ENCODE measurements at places on chromosomes 4 and X. TPM values are rescaled to one million over a fixed set of nuclear protein-coding genes. Genes with fewer than 3 reads are reported as not detected.

DNA sequence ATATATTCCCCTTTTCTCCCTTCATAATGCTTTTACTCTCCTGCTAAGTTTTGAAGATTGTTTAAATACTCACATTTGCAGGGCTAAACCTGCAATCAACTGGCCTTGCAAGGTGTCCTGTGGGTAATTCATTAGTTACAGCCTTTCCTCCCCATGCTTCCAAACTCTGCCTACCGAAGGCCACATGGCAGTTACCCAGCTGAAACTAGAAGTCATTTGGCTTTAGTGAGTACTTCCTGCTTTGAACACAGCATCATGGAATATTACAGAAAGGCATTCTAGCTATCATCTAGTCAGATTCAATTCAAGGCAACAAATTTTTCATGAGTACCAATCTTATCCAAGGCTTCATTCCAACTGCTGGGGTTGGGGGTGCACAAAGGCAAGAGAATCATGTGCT lies 55.6 kb downstream of the SRPX start:
- no peak for DNase-seq

DNA sequence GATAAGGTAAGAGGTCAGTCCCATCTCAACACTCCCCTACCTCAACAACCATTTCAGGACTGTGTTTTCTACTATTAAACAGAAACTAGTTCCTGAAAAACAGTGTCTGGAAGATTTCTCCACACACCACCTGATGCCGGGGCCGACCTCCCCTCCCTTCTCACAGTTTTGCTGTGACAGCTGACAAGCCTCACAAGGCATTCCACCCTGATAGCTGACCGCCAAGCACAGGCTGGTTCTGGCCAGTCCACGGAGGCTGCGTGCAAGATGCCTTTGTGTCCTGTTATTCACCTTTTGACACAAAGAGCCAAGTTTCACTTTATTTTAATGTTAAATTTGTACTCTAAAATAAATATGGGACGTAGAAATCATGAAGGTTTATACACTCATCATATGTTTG lies 758.6 kb downstream of the PDHA2 start:
- DNase-seq: peak; percentile 72

DNA sequence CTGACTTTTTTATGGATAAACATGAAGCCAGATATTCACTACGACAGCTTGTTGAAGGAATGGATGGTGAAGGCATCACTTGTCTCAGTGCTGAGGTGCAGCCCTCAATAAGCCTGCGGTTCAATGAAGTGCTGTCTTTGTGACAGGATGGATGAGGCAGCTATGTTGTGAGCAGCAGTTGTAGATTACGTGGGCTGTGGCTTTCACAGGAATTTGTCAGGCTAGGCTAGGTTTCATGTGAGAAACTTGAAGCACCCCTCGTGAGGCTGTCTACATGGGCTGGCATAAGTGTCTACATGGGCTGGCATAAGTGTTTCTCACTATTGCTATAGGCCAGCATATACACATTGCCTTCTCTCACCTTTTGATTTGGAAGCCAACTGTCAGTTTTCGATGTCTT lies 1050.0 kb downstream of the ADGRL3 start:
- no peak for DNase-seq

DNA sequence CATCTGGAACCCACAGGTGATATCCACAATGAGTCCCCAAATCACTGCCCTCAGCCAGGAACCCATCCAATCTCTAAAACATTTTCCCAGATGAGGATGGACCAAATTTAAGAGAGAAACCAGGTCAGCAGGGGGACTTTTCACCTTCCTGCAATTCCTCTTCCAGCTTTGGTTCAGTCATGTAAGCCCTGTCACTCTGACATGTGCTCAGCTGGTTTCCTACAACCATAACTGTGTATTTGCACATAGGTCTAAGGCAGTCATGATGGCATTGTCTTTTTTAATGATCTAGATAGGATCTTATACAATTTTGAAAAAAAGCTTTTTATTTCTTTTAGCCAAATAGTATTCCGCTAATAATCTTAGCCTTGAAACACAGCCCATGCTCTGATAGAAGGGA lies 6.5 kb downstream of the CXXC4 start:
- DNase-seq: no peak

Gene ELMOD2
- 13.3 TPM for polyA plus RNA-seq

Gene PDGFC
- 12.3 TPM for polyA plus RNA-seq

Gene MRPL1
- polyA plus RNA-seq: 61.0 TPM

DNA sequence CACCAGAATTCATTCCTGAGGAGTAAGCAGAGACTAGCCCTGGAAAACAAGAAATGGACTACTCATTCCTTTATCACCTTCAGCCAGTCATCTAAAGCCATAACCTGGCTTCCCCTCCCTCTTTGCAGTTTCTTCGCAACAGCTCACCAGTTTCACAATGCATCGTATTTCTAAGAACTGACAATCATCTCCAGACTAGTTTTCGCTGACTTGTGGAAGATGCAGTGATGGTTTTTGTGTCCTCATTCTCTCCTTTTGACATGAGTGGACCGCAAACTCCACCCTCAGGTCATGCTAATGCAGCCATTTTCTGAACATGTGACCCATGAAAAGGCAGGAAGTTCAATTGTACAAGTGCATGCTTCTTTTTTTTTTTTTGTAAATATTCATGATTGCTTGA lies 1203.5 kb downstream of the PCDH7 start:
- no peak for DNase-seq

DNA sequence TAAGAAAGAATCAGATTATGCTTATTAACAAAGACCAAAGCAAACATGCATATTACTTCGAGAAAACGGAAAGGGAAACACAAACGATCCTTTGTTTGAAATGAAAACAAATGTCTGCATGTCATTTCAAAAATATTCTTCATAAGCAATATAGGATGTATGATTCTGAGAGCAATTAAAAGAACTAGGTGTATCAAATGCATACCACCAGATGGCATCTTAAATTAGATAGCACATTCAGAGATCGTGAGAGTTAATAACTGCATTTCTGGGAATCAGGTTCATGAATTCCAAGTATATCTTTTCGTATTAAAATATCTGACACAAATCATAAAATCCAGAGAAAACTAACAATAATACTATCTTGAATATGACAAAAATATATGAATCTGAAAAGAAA lies 159.5 kb downstream of the PPP3CA start:
- DNase-seq: no peak

GRCh38 chr4:120671538-120671937 lies 251.0 kb downstream of the PRDM5 start:
- no peak for DNase-seq

DNA sequence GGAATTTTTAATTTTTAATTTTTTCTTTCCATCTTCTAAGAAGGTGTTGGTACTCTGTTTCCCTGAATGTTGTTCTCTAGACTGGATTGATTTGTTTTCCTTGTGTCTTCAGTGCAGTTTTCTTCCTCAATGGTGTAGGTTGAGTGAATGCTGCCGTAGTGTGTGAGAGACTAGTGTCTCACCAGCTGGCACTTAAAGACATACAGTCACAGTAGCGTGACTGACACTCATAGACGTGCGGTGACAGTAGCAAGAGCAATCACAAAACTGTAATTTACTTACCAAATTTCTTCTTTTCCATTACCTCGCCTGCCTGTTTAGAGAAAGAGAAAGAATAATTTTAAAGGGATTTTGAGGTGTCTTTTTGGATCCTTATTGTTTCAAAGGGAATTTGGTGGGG lies 21.4 kb upstream of the PGM2 start:
- DNase-seq: no peak

GRCh38 chrX:148535639-148536038 lies 35.2 kb downstream of the AFF2 start:
- no peak for DNase-seq

GRCh38 chr4:78432896-78433295 lies 118.7 kb upstream of the ANXA3 start:
- no peak for DNase-seq

DNA sequence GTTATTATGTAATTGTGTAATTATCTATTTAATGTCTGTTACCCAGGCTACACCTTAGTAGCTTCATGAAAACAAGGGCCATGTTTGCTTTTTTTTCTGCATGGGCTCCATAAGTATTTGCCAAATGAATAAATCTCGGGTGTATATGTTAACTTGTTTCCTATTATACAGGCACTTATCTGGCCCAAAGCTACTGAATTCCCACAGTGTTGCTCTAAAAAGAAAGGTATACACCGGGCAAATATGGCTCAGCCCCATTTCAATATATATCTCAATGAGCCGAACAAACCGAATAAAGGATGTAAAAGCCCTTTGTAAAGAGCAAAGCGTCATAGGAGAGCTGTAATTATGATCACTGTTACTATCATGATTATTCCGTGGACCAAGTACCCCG lies 767 bp downstream of the PAQR3 start:
- peak; percentile 22 for DNase-seq

- no peak for DNase-seq
Observed at GRCh38 chr4:14566518-14566917, 435.8 kb upstream of the CPEB2 start.

- DNase-seq: no peak
Observed at GRCh38 chr4:68466185-68466584, 18.9 kb downstream of the TMPRSS11E start.

Gene POLN
- polyA plus RNA-seq: 1.3 TPM

DNA sequence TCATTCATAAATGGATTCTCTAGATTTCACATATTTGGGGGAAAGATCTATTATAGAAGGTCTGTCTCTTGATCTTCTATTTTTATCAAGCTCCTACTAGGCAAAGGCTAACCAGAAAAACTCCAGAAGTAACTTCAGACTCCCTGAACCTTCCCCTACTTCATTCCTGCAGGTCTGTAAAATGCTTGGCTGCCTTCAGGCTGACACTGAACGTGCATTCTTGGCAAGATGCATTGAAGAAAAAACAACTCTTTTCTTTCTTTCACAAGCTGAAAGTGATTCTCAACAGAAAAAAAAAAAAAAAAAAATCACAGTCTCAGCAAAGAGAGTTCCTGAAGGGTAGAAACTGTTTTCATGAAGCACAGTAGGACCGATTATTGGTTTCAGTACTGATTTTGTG lies 12.7 kb downstream of the OPHN1 start:
- peak; percentile 36 for DNase-seq

Gene ZNF711
- polyA plus RNA-seq: 2.6 TPM

GRCh38 chrX:73577361-73577760 lies 14.4 kb downstream of the CHIC1 start:
- peak; percentile 53 for DNase-seq

DNA sequence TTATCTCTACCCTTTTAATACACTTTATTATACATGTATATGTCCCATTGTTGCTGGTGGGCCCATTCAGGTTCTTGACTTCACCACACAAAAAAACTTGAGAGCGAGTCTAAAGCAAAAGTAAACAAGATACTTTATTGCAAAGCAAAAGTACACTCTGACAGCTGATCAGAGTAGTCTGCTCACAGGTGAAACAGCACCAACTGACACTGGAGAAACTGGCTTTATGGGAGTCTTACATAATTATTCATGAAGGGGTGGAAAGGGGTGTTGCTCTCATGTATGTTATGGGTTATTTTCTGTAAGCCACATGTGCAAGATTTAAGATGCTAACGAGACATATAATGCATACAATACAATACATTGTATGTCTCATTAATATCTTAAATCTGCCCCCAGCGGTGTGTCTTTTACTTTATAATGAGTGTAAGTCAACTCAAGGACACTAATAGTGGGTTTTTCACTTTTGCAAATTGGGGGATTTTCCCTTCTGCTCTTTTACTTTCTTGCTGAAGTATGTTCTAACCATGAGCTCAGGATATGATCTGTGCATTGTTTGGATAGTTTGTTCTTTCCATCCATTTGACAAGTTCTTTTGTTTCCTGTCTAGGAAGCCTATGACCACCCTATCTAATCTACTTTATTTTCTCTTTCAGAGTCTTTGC lies 256.1 kb upstream of the ITM2A start:
- no peak for DNase-seq

- DNase-seq: no peak
Observed at GRCh38 chr4:9703391-9703790, 78.0 kb upstream of the DRD5 start.

- peak; percentile 69 for DNase-seq
Observed at GRCh38 chr4:123651066-123651465, 254.5 kb downstream of the SPRY1 start.

- no peak for DNase-seq
Observed at GRCh38 chr4:173415885-173416653, 17.2 kb upstream of the SCRG1 start.

- DNase-seq: no peak
Observed at GRCh38 chr4:187224560-187224959, 500.9 kb upstream of the FAT1 start.

GRCh38 chr4:133618963-133619362 lies 469.9 kb downstream of the PCDH10 start:
- no peak for DNase-seq

DNA sequence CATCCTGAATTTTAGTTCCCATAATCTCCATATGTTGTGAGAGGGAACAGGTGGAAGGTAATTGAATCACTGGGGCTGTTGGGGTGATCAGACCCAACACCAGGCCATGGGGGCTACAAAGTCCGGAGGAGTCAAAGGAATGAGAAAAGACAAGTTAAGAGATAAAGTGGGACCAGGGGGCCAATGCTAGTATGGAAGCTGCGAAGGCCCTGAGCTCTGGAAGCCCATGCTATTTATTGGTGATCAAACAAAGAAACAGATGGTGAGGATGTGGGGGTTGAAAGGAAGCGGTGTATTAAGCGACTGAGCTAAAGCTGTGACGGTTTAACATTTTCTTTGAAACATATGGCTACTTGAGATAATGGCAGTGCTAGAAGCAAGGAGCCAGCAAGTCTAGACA lies 132.8 kb downstream of the PDGFC start:
- no peak for DNase-seq

GRCh38 chr4:71338846-71339593 lies at the start of gene SLC4A4:
Gene SLC4A4 (plus strand): TSS chr4:71339020.
- no peak for DNase-seq

DNA sequence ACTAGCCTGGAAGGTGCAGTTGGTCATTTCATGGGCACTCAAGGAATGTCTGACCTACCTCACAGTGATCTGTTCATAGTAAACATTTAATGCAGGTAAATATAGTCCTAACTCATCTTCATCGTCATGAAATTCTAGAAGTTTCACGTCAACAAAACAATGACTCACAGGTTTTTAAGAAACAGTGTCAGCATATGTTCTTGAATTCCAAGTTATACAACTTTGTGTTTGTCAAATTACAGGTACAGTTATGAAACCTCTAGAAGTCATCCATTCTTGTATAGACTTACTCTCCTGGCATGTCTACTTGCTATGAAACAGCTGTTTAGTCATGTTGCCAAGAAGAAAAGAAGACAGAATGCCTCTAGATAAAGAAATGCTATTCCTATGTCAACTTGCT lies 46.6 kb downstream of the AFM start:
- DNase-seq: no peak

GRCh38 chr4:20251031-20251795 lies 492 bp upstream of the SLIT2 start:
- no peak for DNase-seq

Gene FGG
- 1.8 TPM for polyA plus RNA-seq

Gene ZRSR2
- polyA plus RNA-seq: 12.8 TPM
